ENCODE measurements at places on chromosomes 1 and 21. TPM values are rescaled to one million over a fixed set of nuclear protein-coding genes. Genes with fewer than 3 reads are reported as not detected.

The WDR64 gene
- not detected for total RNA-seq

GRCh38 chr1:156652131-156652991 is 10.4 kb downstream of the BCAN start:
- no peak for ATAC-seq

- ATAC-seq = no peak
Observed at GRCh38 chr1:76508871-76509270, 358.4 kb upstream of the ST6GALNAC5 start.

DNA sequence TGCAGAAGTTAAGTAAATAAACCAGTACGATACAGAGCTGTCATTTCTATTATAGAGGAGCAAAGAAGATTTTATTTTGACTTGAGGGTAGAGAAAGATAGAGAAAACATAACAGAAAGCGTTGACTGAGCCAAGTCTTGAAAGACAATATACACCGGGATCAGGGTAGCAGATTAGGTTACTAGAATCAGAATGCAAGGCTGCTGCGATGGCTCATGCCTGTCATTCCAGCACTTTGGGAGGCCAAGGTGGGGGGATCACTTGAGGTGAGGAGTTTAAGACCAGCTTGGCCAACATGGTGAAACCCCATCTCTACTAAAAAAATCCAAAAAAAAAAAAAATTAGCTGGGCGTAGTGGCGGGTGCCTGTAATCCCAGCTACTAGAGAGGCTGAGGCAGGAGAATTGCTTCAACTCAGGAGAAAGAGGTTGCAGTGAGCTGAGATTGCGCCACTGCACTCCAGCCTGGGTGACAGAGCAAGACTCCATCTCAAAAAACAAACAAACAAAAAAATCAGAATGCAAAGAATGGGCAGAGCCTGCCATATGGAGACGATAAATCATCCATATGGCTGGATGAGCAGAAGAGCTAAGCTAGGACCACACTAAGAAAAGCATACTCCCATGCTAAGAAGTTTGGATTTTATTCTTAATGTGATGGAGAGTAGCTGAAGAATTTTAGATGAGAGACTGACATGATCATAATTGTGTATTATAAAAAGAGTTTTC is 9.9 kb upstream of the ABCD3 start:
- ATAC-seq = no peak
